ENCODE measurements at places on chromosomes 2 and 18.
A peak's percentile ranks its signal among the peaks of the same experiment; 100 is the strongest.

GRCh38 chr2:227782804-227783203, 30.8 kb upstream of the CCL20 start:
- no peak for DNase-seq

GRCh38 chr2:15920696-15921095, 19.7 kb upstream of the MYCN start:
- no peak for DNase-seq

DNA sequence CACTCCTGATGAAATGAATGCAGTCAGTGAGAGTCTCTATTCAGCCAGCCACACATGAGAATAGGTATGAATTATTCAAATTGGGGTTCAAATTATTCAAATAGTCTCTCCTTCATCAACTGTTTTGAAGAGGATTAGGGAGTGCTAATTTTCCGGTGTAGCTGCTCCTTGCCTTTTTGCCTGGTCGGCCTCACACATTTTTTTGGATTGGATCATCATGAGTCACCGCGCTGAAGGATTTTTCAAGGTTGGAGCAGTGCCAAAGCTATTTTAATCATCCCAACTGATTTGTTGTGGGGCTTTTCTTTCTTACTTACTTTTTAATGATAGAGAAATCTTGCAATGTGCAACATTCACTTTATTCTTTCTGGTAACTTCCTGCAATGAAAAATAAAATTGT, 2.4 kb upstream of the DTNA start:
- DNase-seq: peak; percentile 59

DNA sequence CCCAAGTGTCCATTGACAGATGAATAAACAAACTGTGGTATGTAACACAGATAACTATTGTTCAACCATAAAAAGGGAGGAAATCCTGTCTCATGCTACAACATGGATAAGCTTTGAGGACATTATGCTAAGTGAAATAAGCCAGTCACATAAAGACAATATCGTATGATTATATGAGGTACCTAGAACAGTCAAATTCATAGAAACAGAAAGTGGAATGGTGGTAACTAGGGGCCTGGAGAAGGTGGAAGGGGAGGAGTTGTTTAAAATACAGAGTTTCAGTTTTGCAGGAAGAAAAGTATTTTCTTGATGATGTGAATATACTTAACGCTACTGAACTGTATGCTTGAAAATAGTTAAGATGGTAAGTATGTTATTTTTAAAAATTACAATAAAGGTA, 304.6 kb upstream of the CXCR4 start:
- no peak for DNase-seq

GRCh38 chr18:23515911-23516546, 12.7 kb downstream of the RMC1 start:
- peak; percentile 85 for DNase-seq

GRCh38 chr2:213150315-213151097, 906 bp downstream of the IKZF2 start:
- DNase-seq: no peak

GRCh38 chr2:29074411-29074810, at the start of gene PCARE:
Gene PCARE (minus strand): TSS chr2:29074523. CDS start chr2:29074261, 262 bp downstream.
- DNase-seq: peak; percentile 93

- no peak for DNase-seq
These were observed 155.2 kb downstream of the GALNT1 start for GRCh38 chr18:35736696-35737095.

DNA sequence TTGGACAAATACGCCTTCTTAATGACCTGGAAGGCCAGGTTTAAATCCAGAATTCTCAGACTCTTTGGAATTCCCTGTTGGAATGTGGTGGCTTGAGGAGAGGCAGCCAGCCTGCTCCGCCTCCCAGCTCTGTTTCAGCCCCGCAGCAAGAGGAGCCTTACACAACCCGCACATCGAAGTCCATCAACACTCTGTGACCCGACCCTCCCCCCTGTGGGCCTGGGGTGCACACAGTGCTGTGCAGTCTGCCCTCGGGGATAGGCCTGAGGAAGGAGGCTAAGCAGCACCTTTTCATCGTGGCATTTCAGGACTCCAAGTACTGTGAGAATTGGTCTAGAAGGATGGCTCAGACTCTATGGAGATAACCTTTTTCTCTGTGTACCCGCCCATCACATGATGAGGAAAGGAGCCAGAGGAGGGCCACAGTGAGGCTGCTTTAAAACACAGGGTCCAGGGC, 73.7 kb downstream of the GREB1L start:
- no peak for DNase-seq

GRCh38 chr2:3483227-3483985, 35.9 kb downstream of the ADI1 start:
- no peak for DNase-seq

GRCh38 chr2:40260437-40260836, 191.5 kb downstream of the SLC8A1 start:
- no peak for DNase-seq

DNA sequence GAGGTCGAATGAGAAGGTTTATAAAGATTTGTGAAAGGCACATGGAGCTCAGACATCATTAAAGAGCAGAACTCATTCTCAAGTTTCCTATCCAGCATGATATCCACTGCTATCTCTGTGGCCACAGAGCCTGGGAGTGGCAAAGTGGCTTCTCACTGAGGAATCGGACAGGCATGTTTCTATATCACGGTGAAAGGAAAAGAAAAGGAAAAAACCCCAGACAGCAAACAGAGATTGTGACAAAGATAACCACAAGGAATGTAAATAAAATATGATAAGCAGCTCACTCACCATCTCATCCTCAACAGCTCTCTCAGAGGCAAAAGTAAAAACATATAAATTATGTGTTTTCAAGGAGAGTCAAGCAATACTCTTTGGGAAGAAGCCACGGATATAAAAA, 2.5 kb downstream of the PID1 start:
- no peak for DNase-seq

GRCh38 chr18:22045221-22045918, 124.0 kb upstream of the GATA6 start:
- no peak for DNase-seq

- no peak for DNase-seq
These were observed 21.0 kb upstream of the SANBR start for GRCh38 chr2:61044636-61045035.

GRCh38 chr2:238027591-238028415, 33.0 kb upstream of the SCLY start:
- DNase-seq: no peak

DNA sequence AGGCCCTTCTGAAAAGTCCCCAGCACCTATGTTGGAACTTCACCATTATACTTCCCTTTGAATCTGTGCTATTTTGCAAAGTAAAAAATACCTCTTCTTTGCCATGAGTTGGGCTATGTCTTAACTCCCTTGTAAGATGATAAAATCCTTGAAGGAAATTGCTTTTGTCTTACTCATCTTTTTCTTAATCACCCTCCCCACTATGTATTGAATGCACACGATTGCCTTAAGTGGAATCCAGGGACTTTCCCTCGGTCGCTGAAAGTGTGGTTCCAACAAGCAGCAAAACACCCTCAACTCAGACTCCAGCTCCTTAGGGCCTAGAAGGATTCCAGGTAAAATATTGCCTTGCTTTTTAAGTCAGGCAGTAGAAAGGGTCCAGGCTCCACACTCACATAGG, 173.2 kb upstream of the ARL4C start:
- DNase-seq: no peak

- DNase-seq: no peak
These were observed 73.2 kb downstream of the ZNF532 start for GRCh38 chr18:58937887-58938267.

DNA sequence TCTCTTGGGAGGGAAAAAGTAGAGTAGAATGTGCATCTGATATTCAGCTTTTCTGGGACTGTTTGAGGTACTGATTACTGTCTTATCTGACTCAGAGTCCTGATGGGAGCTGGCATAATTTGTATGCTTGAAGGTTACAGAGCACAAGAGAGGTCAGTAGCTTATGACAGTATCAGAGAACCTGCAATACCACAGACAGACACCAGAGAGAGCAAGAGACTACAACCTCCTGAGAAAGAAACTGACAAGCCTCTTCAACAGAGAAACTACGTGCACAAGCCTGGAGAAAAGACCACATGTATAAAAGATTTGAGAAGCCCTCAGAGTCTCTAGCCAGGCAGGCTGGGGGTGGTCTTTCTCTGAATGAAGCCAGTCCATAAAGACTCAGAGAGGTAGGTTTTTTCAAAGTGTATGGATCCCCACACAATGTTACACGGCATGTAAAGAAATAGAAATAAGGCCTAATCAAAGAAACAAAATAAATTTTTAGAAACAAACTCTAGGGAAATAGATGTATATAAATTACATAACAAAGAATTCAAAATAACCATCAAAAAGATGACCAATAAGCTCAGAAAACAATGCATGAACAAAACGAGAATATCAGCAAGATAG, 568.3 kb downstream of the LRRTM4 start:
- no peak for DNase-seq

DNA sequence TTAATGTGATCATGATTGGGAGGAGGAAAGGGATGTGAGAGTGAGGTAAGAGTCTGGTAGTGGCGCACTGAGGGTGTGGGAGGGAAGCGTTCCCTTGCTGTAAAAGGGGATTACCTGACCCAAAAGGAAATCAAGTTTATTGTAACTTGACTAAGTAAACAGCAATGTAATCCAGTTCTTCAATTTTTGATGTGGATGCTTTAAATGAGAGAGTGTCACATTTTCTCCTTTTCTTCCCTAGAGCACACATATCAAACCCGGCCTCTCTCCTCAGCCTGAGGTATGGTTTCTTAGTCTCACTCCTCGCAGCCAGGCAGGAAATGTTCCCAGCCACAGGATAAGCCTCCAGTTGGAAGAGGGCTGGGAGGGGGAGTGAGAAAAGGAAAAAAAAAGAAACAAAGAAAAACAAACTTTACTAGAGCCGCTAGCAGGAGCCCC, 688 bp upstream of the ARHGAP28 start:
- no peak for DNase-seq

DNA sequence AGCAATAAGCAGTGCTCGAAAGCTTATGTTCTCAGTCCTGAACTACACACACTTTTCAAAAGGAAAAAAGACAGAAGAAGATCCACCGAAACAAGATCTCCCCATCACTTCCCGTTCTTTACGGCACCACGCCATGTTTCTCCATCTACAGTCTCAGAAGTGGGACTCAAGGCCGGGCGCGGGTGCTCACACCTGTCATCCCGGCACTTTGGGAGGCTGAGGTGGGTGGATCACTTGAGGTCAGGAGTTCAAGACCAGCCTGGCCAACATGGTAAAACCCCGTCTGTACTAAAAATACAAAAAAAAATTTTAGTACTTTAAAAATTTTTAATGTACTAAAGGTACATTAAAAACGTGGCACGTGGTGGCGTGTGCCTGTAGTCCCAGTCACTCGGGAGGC, 31.2 kb downstream of the ZNF516 start:
- no peak for DNase-seq

GRCh38 chr18:14122097-14122496, 10.1 kb downstream of the ZNF519 start:
- DNase-seq: no peak

- DNase-seq: peak; percentile 94
These were observed 762 bp upstream of the GAD1 start for GRCh38 chr2:170815746-170816503.

DNA sequence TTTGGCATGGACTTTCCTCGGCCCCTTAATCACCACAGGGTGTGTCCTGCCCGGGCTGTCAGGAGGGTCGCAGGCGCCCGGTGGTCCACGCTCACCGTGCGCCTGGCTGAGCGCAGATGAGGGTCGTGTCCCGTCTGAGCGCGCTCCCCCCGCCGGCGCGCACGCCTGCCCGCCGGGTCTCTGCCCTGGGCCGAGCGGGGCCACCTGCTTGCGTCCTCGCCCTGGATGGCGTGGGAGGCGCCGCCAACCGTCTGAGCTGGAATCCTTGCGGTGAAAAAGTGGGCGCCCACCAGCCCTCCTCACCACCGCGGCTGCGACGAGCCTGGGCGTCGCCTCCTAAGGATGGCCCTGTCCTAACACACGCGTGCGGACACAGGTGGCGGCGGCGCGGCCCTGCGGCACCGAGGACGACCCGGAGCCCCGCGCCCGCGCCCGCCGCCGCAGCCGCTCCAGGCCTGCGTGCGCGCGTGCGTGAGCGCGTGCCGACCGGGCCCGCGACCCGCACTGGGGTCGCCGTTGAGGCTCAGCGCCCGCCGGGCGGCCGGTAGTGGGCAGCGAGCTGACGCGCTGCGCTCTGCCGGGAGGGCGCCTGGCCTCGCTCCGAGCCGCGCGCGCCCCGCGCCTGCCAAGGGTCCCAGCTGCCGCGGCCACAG, 126.6 kb downstream of the ARHGEF4 start:
- DNase-seq: no peak

GRCh38 chr2:157540102-157540501, 88.6 kb downstream of the ACVR1C start:
- DNase-seq: no peak

- no peak for DNase-seq
These were observed 86.6 kb downstream of the VWC2L start for GRCh38 chr2:214497489-214497888.

DNA sequence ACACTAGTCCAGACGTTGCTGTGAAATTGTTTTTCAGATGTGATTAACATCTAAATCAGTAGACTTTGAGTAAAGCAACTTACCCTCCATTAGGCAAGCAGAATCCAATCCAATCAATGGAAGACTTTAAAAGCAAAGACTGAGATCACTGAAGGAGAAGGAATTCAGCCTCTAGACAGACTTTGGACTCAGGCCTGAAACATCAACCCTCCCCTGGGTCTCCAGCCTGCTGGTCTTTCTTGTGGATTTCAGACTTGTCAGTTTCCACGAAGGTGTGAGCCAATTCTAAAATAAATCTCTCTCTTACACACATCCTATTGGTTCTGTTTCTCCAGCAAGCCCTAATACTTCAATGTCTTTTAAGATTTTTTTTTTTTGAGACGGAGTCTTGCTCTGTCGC, 50.0 kb upstream of the EDAR start:
- no peak for DNase-seq

DNA sequence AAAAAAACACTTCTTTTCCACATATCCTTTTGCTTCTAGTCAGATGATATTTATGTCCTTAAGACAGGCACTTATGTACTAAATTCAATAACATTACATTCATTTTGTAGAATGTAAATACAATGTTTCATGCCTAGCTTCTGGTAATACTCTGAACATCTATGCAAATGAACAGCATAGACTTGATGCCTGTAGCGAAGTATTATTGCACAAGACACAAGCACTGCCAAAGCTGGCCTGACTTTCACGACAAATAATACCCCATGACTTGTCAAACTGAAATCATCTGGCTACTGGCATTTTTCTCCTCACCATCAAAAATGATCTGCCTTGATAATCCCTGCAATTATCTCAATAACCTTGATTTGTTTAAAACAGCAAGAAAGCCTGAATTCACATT, 101.3 kb downstream of the L3MBTL4 start:
- DNase-seq: no peak

DNA sequence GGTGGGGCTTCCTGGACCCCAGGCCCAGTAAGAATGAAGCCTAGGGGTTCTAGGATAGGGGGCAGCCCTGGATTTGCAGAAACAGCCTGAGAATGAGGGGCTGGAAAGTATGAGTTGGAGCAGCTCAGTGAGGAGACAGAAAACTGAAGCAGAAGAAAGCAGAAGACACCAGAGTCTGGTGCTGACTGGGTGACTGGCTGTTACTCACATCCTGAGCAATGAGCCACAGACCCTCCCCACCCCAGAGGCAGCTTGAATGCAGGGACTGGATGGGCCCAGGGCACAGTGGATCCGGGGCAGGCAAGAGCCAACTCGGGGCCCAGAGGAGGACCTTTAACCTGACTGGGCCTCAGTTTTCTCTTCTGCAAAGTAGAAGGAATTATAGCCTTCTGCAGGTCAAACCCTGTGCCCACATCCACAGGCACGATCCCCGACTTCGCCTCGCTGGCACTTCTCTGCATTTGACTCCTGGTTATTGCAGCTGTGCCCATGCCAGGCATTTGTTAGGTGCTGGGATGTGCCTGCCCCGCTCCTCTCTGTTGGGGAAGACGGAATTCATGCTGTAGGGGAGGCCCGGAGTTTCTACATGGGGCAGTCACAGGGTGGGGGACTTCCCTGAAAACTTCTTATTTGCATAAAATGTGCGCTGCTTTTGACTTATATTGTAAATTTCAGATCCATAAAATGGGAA, 8.5 kb downstream of the STEAP3 start:
- DNase-seq: no peak
